Suprapubic skin (tissue), 4 donors: ENCODE measurements at places on chromosomes 6 and 20.

DNA sequence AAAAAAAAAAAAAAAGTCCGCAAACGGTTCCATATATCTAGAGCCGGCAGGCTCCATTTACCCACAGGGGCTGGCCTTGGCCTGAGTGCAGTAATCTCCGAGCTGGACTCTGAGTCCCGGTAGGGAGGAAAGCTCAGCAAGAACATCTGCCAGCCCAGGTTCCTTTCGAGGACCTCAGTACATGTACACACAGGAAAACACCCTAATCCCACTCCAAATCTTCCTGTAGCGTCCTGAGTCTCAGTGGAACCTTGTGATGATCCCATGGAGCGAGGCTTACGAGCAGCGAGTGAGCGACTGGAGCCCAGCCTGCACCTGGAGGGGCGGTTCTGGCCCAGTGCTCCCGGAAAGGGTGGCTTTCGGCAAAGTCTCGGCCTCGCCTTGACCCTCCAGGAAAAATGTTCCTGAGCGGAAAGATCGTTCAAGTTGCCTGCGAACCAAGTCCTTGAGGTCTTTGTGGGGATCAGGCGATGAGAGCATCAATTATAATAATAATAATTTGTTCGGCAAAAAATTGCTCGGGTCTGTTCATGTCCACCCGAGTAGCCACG, 32.1 kb downstream of the PRSS16 start:
- no peak for DNase-seq

DNA sequence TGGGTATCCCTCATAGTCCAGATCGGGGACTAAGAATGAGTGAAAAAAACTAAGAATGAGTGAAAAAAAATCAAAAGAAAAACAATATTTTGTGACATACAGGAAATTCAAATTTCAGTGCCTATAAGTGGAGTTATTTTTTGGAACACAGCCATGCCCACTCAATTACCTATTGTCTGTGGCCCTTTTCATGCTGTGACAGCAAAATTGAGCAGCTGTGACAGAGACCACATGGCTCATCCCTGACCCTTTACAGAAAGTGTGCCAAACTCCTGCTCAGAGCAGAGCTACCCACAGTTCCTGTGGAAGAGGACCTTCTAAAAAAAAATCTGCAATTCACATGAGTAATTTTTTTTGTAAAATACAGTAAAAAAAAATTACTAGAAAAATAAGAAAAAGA, 1.4 kb downstream of the NCR2 start:
- DNase-seq, result no peak

DNA sequence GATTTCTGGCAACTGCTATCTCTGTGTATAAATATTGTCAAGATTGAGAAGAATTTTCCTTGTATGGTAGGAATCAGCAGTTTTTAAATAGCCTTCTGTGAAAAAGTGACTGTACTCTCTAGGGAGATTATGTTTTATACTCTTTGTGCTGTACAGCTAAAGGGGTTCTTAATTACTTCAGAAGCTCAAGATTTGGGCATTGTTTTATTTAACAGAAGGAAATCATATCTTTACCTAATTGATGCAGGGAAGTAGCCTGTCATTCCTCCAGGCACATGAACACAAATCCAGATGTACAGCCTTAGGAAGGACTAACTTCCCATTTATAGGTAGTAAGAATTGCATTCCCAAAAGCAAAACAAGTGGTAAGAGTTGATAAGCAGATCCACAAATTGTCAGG, 1.3 kb downstream of the CALHM5 start:
- DNase-seq, result no peak

DNA sequence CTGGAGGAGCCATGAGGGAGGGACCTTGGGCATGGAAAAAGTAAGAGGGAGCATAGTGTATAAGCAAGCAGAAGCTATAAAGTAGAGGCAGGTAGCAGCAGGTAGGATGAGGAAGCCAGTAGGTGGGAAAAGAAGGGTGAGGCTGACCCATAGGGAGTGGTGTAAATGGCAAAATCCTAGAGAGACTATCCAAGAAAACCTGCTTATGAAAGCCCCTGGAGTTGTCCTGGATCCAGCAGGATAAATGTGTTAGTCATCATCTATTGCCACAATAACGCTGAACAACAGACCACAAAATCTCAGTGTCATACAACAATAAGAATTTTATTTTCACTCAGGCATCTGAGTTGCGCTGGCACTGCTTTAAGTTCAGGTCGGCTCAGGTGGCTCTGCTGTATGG, 30.2 kb downstream of the CHD6 start:
- no peak for DNase-seq

DNA sequence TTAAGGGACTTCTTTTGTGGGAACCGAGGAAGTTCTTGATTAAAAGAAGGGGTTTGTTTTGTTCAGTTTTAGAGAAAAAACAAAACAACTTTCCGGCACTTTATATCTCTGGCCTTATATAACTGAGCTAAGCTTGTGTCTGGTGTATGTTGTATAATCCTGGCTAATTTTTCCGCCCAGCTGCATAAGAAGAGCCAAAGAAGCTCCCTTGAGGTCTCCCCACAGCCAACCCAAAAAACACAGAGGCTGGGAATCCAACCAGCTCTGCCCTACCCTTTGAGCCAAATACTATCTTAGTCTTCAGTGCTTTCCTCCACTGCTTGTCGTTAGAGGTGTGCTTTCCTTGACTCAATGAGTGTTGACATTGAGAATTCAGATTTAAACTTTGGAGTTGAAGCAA, 45.5 kb upstream of the RNF146 start:
- DNase-seq, result no peak
